PC-3 (cell line): ENCODE measurements at places on chromosomes 1 and 21.
A peak's percentile ranks its signal among the peaks of the same experiment; 100 is the strongest.

- DNase-seq, result peak; percentile 91
Measured at GRCh38 chr1:208942394-208943130, 641.0 kb upstream of the CAMK1G start.

DNA sequence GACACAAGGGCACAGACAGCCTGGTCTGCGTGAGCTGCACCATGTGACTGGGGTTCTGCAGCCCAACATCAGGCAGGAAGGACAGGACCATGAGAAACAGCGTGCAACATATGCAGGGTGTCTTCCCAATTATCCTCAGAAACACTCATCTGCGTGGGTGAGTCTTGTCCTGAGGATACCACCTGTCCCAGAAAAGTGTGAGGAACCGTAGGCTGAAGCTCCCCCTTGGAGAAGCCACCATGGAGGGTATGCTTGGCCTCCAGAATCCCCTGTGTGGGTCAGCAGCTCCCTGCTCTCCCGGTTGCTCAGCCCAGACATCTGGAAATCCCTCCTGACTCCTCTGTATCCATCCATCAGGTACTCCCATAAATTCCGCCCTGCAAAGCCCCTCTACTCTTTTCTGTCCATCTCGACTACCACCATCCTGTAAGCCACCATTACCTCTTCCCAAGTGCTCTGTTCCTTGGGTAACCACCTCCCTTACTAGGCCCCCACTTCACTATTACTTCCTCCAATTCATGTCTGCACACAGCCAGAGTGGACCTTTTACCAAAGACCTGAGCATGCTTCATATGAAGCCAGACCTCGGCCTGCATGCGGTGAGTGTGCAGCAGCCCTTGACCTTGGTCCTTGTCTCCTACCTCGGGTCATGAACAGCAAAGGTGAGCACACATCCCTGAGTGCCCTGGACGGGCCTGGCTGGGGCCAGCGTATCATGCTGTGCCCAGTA, 33.0 kb downstream of the ETS2 start:
- no peak for DNase-seq

GRCh38 chr1:222358100-222358499, 189.8 kb downstream of the HHIPL2 start:
- DNase-seq, result no peak

- no peak for DNase-seq
Measured at GRCh38 chr1:204143276-204144041, 8.4 kb downstream of the ETNK2 start.

DNA sequence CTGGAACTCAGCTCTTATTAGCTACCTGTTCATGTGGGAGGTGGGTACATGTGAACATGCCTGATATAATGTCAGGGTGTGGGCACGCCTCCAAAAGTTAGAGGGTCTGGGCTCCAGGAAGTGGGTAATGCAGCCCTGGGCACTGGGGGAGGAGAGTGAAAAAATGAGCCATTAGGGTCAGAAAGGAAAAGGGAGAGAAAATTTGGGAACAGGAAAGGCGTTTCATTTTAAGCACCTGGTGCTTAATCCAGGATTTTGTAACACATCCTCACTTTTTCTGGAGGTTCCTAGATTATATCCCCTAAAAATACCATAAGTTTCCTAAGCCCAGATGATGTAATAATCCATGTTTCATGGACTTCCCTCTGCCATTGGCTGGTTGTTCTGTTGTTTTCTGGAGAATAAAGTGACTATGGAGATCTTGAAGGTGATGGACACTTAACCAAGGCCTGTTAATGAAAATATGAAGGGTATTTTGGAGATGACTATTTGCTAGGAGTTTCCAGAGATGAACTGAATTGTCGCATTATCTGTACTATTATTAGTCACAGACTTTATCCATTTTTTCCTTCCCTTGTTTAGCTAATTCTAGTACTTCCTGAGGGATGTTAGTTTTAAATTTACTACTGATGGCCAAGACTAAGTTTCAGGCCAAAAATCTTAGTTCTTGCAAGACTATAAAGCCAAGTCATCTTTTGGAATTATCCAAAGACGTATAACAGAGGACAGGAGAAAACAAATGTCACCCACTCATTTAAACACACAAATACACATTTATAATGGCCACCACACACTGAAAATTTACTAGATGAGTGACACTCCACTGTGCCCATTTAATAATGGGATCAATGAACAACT, 24.4 kb upstream of the TARBP1 start:
- DNase-seq, result no peak

DNA sequence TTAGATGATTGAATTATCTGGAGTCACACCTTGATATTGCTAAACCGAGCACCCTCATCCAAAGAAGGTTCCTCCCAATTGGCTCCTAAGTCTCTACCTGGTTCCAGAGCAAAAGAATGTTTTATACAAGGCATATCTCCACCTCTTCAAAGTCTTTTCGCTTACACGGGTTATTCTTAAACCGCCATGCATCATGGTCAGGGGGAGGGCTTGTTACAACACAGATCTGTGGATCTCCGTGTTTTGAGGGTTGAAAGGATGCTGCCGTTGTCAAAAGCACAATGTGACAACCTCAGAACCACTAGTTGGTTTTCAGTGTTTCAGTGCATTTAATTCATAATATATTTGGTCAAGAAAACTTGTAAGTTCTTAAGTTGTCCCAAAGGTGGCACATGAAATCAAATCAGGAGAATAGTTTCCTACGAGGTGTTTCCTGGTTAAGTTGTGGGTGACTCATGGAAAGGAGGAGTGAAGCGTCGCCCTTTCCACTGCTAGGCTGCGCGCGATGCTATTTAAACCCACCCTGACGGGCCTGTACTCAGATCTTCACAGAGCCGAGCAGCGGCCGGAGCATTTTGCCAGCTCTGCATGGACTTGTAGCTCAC, 1531.6 kb upstream of the TPTE start:
- DNase-seq, result peak; percentile 6

DNA sequence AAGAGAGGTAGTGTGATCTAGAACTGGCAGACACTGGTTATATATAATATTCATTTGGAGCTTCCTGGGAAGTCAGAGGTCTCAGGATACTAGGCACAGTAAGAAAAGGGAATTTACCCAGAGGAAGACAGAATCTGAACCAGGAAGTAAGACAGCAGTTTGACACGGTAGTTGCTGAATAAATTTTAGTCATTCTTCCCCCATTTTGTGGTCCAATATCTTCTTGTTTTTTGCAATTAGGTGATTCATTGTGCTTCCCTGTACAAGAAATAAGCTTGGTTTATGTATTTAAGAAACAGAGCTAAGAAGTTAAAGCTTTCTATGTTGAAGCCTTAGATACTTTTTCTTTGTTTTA, 1.3 kb downstream of the TMEM167B start:
- no peak for DNase-seq

GRCh38 chr1:116318897-116319296, 54.1 kb upstream of the ATP1A1 start:
- DNase-seq, result no peak

GRCh38 chr1:15448877-15449462, 7.6 kb upstream of the CELA2A start:
- DNase-seq, result no peak

GRCh38 chr21:14583629-14584255, 37.6 kb upstream of the SAMSN1 start:
- no peak for DNase-seq

DNA sequence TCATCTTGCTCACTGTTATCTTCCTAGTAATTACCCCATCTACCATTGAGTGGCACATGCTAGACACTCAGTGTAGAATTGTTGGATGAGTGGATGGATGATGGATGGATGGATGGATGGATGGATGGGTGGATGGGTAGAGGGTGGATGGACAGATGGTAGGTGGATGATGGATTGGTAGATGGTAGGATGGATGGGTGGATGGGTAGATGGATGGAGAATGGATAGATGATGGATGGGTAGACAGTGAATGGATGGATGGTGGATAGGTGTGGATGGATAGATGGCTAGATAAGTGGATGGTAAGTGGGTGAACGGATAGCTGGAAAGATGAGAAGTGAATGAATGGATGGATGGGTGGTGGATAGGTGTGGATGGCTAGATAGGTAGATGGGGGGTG, 165.3 kb upstream of the KLHDC7A start:
- DNase-seq, result no peak

- peak; percentile 81 for DNase-seq
Measured at GRCh38 chr1:87325982-87326738, 2.5 kb upstream of the LMO4 start.

GRCh38 chr1:201739492-201740085, 89.4 kb upstream of the IPO9 start:
- peak; percentile 54 for DNase-seq

DNA sequence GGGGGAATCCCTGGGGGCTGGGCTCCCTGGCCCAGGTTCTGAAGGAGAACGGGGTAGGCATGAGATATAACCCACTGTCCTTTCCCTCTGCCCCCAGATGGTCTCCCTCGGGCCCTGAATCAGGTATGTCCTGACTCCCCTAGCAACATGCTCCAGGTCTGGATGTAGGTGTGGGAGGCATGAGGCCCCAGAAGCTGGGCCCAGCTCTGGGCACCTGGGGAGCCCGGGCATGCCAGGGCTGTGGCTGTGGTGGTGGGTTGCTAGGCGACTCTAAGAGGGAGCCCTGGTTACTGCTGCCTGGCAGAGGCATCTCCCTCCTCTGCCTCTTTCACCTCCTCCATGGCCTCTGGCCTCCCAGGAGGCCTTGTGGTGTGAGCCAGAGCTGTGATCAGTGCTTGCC, 16.2 kb downstream of the FOXO6 start:
- no peak for DNase-seq

- peak; percentile 97 for DNase-seq
Measured at GRCh38 chr1:204127597-204128242, 24.1 kb downstream of the ETNK2 start.

GRCh38 chr1:54167422-54168139, 14.8 kb upstream of the CDCP2 start:
- DNase-seq, result peak; percentile 65

- DNase-seq, result peak; percentile 14
Measured at GRCh38 chr1:169584483-169585144, 1.7 kb downstream of the F5 start.

DNA sequence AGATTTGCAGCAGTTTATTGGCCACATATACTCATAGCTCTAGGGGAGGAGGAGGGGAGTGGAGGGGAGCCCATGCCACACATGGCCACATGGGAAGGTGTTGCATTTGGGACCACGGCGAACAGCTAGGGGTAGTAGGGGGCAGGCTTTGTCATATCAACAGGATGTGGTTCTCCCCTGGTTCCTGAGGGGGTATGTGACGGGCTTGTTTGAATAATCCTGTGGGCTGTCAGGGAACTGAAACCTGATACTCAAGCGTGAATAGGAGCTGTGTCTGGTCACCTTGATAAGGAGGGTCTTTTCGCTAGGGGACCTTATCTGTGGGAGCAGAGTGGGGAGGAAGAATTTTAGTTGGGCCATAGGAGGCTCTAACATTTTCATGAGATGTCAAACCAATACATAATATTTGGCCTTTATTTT, 264.7 kb downstream of the CTH start:
- no peak for DNase-seq

DNA sequence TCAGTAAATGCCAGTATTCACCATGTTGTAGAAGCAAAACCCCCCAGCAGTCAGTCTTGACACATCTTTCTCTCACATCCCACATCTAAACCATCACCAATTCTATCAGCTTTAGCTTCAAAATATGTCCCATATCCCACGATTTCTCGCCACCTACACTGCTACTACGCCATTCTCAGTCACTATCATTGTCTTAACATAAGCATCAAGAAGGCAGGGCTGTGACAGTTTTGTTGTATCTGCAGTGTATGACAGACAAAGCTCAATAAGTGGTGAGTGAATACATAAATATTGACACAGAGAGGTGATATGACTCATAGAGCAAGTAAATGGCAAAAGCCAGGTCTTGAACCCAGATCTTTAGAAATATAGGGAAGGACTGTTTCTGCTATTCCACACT, 59.9 kb downstream of the JAK1 start:
- DNase-seq, result peak; percentile 65

GRCh38 chr1:237282208-237282783, 240.3 kb downstream of the RYR2 start:
- no peak for DNase-seq

GRCh38 chr1:100452641-100453040, 85.3 kb upstream of the GPR88 start:
- peak; percentile 33 for DNase-seq

GRCh38 chr1:58648842-58649241, 51.0 kb downstream of the MYSM1 start:
- no peak for DNase-seq

GRCh38 chr1:231639819-231640218, 13.2 kb downstream of the DISC1 start:
- no peak for DNase-seq

DNA sequence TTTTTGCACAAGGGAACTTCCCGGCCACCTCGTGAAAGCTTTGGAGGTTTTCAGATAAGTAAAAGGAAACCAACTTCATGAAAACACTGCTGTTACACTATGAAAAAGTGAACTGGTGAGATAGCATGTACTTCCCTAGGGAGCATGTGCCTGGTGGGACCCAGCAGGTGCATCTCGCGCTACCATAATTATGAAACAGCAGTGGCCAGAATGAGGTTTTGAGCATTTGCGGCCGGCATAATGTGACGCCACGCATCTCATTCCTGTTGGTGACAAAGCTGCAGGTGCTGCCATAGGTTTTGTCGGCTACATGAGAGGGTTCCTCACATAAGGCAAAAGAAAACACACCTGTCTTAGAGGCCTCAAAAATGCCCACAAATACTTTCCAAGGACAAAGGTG, 1.7 kb downstream of the KRTAP10-3 start:
- no peak for DNase-seq

DNA sequence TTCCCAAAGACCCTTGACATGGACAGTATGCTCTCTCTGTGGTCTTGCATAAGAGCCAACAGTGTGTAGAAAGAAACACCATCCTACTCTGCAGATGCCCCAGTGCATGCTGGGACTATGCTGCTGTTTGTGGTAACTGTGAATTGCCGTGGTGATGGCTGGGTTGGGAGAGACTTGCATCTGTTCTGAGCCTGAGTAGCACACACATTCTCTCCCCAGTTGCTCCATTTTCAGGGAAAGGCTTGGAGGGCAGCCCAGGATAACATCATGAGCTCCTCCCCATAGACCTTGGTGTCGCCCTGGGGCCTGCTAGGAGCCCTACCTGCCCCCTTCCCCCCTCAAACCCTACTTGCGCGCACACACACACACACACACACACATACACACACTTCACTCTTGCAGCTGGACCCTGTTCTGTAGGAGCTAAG, 120.9 kb upstream of the IPO9 start:
- no peak for DNase-seq

DNA sequence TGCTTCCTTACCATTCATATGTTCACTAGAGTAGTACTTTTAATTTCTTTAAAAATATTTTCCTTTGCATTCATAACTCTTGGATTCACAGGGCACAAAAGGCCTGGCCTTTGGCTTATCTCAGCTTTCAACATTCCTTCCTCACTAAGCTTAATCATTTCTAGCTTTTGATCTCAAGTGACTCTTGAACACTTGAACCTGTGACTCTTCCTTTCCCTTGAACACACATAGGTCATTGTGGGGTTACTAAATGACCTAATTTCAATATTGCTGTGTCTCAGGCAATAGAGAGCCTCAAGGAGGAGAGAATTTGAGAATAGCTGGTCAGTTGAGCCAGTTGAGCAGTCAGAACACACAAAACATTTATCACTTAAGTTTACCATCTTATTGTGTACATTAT, 49.9 kb downstream of the COL11A1 start:
- DNase-seq, result no peak
